ENCODE measurements at places on chromosomes 5 and 9. TPM values are rescaled to one million over a fixed set of nuclear protein-coding genes. Genes with fewer than 3 reads are reported as not detected.

GRCh38 chr5:27900761-27901160 is 862.4 kb upstream of the CDH9 start:
- no peak for DNase-seq

- no peak for DNase-seq
Measured at GRCh38 chr9:20944507-20944906, 86.9 kb downstream of the HACD4 start.

DNA sequence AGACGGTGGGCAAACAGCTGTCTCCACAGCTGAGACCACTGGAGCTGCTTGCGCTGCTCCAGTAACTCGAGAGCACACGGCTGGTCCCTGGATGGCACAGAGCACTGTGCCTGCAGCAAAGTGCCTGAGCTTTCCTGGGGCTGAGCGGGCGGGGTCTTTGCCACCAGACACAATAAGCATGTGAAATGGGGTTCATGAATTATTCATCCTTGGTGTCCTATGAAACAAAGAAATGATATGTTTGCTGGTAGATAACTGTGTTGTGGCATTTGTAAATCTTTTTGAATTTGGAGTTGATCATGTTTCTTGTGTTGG is 151.7 kb upstream of the MPDZ start:
- DNase-seq: no peak

Gene ACTBL2
- not detected for polyA plus RNA-seq

All from CD14-positive monocyte (primary cell).